ENCODE measurements at places on chromosomes 3 and 15.

- DNase-seq, result no peak
Measured at GRCh38 chr3:14652-15051, 181.9 kb upstream of the CHL1 start.

- DNase-seq, result no peak
Measured at GRCh38 chr15:68228971-68229385, 550 bp downstream of the CLN6 start.

GRCh38 chr15:58446521-58446920 lies 14.7 kb downstream of the LIPC start:
- no peak for DNase-seq

- no peak for DNase-seq
Measured at GRCh38 chr15:98775498-98776230, 127.3 kb downstream of the IGF1R start.

DNA sequence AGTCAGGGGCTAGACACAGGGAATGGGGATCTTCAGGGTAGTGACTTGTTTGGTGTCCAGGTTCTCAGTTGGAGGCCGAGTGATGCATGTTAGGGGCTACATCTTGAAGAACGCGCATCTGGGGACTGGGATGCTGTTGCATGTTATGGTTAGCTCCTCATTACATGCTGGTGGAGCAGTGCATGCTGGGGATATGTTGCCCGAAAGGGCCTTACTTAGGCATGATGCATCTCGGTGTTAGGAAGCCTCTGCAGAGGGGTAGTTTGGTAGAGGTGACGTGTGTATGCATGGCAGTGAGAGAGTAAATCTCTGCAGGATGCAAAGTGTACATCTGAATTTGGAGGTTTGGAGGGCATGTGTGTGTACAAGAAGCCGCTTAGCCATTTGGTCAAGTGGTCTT lies 2.4 kb downstream of the EIF4G1 start:
- no peak for DNase-seq

DNA sequence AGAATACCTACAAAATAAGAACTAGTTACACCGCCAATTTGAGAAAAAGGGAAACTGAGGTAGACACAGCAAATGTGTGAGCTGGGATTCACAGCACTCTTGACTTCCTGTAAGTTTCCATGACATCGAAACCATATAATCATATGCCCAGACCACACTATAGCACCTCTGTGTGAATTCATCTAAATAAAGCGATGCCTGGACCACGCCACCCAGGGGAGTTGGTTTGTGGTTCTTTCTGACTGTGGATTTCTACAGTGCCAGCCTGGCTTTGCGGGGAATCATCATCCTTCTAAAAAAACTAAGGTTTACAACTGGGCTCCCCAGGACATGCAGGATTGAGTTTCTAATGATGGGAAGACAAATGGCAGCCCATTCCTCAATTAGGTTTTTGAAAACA lies 23.5 kb upstream of the CA12 start:
- DNase-seq, result no peak

GRCh38 chr15:43826508-43827341 lies at the start of gene WDR76:
WDR76 (plus strand) TSS chr15:43827002; CDS start chr15:43827033, 31 bp downstream.
- peak; percentile 67 for DNase-seq

GRCh38 chr15:52021128-52021671 lies 2.2 kb downstream of the MAPK6 start:
- DNase-seq, result peak; percentile 95

GRCh38 chr3:22101811-22102210 lies 350.8 kb upstream of the ZNF385D start:
- no peak for DNase-seq

DNA sequence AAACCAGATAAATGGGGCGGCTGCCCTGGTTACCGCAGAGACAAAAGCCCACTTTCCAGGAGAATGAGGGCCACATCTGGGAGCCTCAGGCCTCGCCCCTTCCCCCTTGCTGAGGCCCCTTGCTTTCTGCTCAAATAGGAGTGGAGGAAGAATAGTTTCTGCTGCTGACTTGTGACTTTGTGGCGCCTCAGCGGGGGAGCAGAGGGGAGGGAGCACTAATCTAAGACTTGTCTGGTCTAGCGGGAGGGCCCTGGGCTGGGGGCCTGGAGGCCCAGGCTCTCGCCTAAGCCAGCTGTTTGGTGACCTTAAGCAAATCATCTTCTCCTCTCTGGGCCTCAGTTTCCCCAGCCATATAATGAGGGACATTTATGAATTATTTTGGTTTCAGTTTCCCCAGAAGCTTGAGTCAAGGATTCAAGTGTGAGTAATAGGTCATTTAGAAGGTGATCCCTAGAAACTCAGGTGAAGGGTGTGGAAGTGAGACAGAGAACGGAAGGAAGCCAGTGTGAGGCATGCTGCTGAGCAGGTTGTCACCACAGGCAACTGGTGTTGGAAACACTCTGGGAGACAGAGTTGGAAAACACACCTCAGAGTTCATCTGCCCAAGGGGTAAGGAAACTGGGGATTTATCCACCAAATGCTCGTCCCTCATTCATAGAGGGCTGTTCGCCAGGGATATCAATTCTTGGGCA lies 25.9 kb upstream of the SMAD3 start:
- no peak for DNase-seq

DNA sequence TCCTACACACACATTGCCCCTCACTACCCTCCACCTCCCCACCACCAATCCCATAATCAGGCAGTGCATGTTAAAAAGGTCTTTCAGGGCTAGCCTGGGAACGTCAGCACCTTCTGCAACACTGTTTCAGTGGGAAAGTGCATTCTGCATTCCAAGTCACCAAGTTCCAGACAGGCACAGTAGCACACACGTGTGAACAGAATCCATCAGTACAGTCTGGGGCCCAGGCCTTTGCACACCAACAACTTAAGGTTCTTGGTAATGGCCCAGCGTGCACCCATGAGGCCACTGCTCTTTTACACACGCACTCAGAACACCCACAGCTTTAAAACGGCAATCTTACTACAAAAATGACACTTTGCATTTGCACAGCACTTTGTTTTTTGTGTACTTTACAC lies 1.2 kb downstream of the ANXA2 start:
- no peak for DNase-seq

- DNase-seq, result no peak
Measured at GRCh38 chr15:68271854-68272471, 5.6 kb upstream of the FEM1B start.

- DNase-seq, result no peak
Measured at GRCh38 chr3:71080517-71081083, 502.9 kb downstream of the FOXP1 start.

GRCh38 chr3:126941721-126942270 lies 41.1 kb upstream of the PLXNA1 start:
- no peak for DNase-seq

DNA sequence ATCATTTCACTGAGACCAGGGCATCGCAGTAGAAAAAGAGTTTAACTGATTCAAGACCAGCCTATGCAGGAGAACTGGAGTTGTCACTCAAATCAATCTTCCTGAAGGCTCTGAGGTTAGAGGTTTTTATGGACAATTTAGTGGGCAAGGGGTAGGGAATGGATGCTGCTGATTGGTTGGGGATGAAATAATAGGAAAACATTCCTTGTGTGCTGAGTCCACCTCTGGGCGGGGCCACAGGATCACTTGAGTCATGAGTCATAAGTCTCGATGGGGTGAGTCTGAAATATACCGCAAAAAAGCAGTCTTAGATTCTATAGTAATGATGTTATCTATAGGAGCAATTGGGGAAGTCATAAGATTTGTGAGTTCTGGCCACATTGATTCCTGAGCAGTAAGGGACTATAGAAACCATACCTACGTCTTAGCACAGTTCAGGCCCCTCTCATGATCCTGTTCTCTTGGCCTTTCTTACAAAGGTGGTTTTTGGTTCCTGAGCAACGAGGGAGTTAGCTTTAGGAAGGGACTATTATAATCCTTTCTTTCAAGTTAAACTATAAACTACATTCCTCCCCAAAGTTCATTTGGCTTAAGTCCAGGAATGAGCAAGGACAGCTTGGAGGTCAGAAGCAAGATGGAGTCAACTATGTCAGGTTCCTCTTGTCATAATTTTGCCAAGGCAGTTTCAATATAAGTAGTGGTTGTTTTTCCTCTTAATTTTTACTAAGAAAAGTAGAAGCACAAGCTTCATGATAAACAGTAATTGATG lies 2.7 kb upstream of the OPA1 start:
- DNase-seq, result peak; percentile 17

DNA sequence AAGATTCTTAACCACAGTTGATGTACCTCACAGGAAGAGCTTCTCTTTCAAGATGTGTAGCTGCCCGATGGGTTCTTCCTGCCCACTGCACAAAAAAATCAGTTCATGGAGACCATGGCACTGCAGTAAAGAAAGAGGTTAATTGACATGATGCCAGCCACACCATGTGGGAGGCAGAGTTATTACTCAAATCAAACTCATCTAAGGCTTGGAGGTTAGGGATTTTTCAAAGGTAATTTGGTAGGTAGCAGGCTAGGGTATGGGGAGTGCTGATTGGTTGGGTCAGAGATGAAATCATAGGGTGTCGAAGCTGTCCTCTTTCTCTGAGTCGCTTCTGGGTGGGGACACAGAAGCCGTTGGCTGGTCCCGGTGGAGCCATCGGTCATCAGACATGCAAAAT lies 57.4 kb upstream of the BDH1 start:
- no peak for DNase-seq

DNA sequence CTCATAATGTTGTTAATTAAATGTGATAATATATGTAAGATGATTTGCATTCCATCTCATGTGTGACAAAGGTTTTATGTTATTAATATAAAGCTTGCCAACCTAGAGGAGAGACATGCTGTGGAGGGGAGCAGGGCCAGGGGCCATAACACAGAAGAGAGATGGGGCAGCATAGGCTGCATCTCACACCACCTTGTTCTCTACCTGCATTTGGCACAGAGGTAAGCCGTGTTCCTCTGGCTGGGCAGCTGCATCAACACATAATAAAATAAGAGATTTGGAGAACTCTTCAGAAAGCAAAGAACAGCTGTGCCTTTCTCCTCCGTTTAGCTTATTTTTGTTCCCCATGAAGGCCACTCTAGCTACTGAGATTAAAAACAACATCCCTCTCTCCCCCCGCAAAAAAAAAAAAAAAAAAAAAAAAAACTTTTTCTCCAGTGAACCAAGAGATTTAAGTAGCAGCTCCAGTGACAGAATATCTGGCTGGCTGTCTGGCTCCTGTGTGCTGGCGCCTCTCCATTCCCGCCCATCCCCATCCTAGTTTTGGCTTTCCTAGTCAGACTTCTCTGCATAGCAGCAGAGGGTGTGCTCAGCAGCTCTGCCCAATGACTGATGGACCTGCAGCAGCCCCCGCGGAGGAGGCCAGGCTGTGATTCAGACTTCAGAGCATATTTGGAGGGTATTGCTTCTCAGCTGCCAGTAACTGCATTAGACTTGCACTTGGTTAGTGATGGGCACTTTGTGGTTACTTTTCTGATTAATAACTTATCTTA lies 52.2 kb upstream of the STXBP5L start:
- peak; percentile 3 for DNase-seq

DNA sequence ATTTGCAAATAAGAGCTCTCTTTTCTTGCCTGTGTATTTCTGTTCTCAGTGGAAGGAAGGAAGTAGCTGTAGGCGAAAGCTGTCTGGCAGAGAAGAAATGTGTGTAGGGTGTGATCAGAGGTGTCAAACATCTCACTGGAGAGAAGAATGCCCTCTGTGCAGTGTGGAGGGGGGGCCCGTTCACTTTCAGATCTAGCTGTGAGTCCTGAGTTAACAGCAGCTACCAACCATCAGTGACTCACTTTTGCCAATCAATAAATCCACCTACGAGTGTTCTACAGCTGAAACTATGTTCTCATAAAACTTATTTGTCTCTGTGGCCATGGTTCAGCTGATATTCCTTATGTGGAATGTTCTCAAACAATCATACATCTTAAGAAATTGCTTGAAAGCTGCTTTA lies 103.7 kb downstream of the FRMD4B start:
- no peak for DNase-seq

DNA sequence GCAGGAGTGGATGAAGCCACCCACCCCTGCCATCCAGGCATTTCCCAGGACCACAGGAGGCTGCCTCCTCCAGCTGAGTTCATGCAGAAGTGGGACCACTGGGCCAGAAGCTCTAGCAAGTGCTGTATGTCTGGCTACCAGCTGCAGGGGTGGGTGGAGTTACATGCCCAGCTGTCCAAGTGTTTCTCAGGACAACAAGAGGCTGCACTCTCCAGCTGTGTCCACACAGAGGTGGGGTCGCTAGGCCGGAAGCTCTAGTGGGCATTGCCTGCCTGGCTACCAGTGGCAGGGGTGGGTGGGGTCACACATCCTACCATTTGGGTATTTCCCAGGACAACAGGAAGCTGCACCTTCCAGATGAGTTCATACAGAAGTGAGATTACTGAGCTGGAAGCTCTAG lies 234.0 kb upstream of the PPP2R3A start:
- no peak for DNase-seq

- DNase-seq, result no peak
Measured at GRCh38 chr3:94317017-94317416, 254.2 kb downstream of the NSUN3 start.

GRCh38 chr3:62414786-62415185 lies 41.4 kb upstream of the FEZF2 start:
- DNase-seq, result no peak

DNA sequence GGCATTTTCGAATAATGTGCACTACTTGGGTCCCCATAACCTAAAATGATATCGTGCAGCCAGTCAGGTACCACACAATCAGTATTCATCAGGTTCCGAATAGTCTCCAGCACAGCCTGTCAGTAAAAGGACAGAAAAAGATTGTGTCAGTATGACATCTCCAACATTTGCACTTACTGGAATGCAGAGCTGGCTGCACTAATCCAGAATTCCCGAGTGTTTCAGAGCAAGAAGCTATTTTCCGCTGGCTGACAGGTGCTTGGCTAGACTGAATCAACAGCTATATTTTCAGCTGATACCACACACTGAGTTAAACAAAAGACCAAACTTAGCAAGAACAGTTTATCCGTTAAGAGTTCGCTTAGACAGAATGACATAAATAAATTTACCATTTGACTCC lies 68.8 kb downstream of the AQR start:
- DNase-seq, result no peak

DNA sequence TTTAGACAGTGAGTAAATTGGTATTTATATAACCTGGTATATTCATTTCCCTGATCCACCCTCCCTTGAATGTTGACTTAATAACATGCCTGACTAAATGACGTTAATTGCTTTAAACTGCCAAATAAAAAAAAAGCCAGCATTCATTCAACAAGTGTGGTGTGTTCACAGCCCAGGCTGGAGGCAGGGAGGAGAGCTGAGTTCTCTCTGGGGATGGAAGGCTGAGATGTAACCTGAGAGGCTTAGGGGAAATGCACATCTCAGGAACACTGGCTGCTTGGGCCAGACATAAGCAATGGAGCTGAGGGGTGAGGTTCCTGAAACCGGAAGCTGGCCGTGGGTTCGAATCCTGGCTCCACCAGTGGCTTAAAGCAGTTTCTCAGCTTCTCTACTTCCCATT lies 17.3 kb downstream of the CACNA2D3 start:
- DNase-seq, result no peak

All from fibroblast of the conjunctiva (primary cell).